ENCODE measurements at places on chromosomes 7 and 10. TPM values are rescaled to one million over a fixed set of nuclear protein-coding genes. Genes with fewer than 3 reads are reported as not detected.

The DYNC1I1 gene
- 31.3 TPM for total RNA-seq

The SMO gene
- total RNA-seq = 8.4 TPM

The CDC14C gene
- not detected for total RNA-seq

The MDFIC gene
- total RNA-seq = 36.6 TPM

The TRIM74 gene
- not detected for total RNA-seq

The ARPC1B gene
- total RNA-seq = 710 TPM

The LIPA gene
- total RNA-seq = 34.4 TPM

The TMEM178B gene
- 0.06 TPM for total RNA-seq

The ZNF853 gene
- 1.9 TPM for total RNA-seq

The FRAT1 gene
- 2.6 TPM for total RNA-seq

All from bladder microvascular endothelial cell (primary cell).